Esophagus muscularis mucosa (tissue), 4 donors: ENCODE measurements at places on chromosomes 11 and 22. TPM values are rescaled to one million over a fixed set of nuclear protein-coding genes. Genes with fewer than 3 reads are reported as not detected.
A peak's percentile ranks its signal among the peaks of the same experiment; 100 is the strongest.

MS4A12 gene
- total RNA-seq: not detected

KRTAP5-1 gene
- not detected for total RNA-seq

CHRM1 gene
- not detected for total RNA-seq

SYT8 gene
- total RNA-seq: not detected

PLA2G3 gene
- not detected for total RNA-seq

CRYBB3 gene
- total RNA-seq: not detected

TMEM191C gene
- total RNA-seq: 5.1 TPM

DNA sequence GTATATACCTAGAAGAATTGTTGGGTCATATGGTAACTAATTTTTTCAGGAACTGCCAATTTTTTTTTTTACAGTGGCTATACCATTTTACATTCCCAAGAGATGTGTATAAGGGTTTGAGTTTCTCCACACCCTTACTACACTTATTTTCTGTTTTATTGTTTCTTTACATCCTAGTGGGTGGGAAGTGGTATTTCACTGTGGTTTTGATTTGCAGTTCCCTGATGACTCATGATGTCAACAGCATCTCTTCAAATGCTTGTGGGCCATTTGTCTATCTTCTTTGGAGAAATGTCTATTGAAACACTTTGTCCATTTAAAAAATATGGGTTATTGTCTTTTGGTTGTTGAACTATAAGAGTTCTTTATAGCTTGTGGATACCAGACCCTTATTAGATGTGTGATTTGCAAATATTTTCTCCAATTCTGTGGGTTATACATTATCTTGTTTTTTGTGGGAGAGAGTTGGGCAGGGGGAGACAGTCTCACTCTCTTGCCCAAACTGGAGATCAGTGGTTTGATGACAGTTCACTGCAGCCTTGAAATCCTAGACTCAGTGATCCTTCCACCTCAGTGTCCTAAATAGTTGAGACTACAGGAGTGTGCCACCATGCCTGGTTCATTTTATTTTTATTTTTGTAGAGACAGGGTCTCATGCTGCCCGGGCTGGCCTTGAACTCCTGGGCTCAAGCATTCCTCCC is 30.3 kb upstream of the PISD start:
- H3K4me3 ChIP-seq: no peak overlapping the region
- H3K27me3 ChIP-seq: no peaks in the 10 kb centered on the region
- no peak for DNase-seq
- H3K36me3 ChIP-seq: peaks cover 68% of the 10 kb centered on the region

DNA sequence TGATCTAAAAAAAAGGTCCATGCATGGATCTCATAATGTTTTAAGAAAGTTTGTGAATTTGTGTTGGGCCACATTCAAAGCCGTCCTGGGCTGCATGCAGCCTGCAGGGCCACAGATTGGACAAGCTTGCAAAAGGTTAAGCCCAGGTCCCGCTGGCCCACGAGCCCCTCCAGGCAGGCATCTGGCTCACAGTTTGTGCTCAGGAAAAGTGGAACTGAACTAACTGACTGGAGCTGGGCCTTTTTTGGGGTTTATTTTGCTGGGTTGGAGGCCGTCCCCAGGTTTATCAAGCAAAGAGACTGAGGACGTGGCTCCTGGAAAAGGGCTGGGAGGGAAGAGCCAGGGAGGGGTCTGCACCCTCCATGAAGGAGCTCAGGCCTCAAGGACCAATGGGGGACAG is 32.1 kb upstream of the BAIAP2L2 start:
- no peak overlapping the region for H3K4me3 ChIP-seq
- H3K36me3 ChIP-seq: peaks cover 17% of the 10 kb centered on the region
- no peaks in the 10 kb centered on the region for H3K27me3 ChIP-seq
- no peaks in the 10 kb centered on the region for H3K4me1 ChIP-seq
- H3K27ac ChIP-seq: no peak overlapping the region

DNA sequence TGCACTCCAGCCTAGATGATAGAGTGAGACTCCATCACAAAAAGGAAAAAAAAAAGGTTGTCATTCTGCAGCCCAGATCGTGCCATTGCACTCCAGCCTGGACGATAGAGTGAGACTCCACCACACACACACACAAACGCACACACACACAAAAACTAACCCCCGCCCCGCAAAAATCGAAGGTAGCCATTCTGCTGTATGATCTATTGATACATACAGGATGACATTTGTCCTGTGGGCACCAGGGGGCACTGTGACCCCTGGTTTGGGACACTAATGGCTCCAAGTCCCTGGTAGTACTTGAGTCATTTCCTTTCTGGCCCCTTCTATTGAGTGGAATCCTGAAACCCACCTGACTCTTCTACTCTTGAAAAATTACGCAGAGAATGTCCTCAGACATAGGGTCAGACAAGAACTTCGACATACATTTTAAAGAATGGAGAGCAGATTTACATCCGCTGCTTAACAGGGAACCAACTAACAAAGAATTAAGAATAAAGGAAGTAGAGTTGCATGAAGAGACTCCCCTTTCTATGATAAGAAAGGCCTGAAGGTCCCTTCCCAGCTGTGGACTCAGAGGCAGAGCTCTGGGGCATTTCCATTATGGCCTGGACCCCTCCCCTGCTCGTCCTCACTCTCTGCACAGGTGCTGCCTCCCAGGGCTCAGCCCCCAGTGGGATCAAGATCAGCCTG is 35.0 kb upstream of the PRAME start:
- H3K27me3 ChIP-seq: no peaks in the 10 kb centered on the region
- no peak overlapping the region for H3K4me3 ChIP-seq
- no peak for DNase-seq
- H3K27ac ChIP-seq: no peak overlapping the region
- no peaks in the 10 kb centered on the region for H3K36me3 ChIP-seq

DNA sequence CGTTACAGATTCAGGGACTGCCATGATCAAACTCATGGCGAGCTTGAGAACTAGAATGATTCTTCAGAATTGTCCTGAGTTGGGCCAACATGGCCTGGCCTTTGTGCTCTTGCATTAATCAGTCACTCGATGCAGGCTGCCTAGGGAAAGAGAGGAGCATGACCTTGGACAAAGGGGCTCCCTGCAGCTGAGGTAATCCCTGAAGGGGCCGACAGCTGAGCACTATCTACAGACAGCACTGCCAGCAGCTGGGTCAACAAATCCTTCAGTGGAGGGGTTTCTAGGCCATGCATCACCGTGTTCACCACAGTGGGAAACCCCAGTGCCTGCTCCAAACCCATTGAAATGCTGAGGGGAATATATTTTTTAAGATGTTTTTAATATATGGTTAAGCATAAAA is 159.5 kb upstream of the POU2AF2 start:
- no peaks in the 10 kb centered on the region for H3K36me3 ChIP-seq
- H3K4me3 ChIP-seq: no peak overlapping the region
- H3K27ac ChIP-seq: no peak overlapping the region
- H3K27me3 ChIP-seq: no peaks in the 10 kb centered on the region

GRCh38 chr11:35144136-35144741 is 5.3 kb downstream of the CD44 start:
- peaks cover 93% of the 10 kb centered on the region for H3K4me1 ChIP-seq
- no peaks in the 10 kb centered on the region for H3K27me3 ChIP-seq
- DNase-seq: no peak
- H3K36me3 ChIP-seq: no peaks in the 10 kb centered on the region

DNA sequence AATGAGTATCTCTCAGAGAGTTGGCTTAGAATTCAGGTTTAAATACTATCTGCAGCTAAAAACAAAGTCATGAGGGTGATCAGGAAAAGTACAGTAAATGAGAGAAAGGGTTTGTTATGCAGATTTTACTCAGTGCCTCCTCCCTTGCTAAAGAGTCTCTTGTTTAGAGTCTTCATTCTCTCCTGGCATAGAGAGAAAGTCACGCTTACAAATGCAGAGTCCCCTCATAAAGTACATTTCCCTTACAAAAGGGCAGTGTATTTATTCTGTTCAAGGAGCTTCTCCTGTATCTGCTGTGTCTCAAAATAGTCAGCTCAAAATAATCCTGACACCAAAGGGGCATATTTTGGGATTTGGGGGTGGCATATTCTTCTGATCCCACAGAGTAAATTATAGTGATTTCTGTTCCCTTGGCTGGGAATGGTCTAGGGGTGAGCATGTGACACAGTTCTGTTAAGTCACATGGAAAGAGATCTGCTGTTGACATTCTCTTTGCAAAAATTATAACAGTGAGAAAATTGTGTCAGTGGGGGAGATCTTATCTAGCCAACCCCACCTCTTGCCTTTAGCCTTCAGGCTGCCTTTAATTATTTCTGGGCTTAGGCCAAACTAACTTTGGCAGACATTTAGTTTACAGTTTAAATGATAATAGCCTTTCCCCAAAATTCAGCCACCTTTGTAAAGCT is 102.9 kb downstream of the MTNR1B start:
- H3K4me3 ChIP-seq: no peak overlapping the region
- no peaks in the 10 kb centered on the region for H3K27me3 ChIP-seq
- no peak overlapping the region for H3K27ac ChIP-seq
- no peaks in the 10 kb centered on the region for H3K4me1 ChIP-seq
- DNase-seq: no peak

DNA sequence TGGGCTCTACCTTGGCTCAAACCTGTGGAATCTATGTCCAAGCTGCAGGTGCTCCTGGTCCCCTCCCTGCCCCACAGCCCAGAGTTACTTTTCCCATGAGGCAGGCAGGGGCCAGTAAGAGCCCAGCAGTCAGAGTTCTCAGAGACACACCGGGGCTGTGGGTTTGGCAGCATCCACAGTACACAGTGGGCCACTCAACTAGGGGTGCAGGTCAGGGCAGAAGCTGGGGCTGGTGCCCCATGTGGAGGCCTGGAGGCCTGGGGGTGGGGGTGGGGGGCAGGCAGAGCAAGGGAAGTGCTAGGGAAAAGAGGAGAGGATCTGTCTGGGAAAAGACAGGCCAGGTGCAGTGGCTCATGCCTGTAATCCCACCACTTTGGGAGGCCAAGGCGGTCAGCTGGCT is 2.5 kb downstream of the UPK2 start:
- no peaks in the 10 kb centered on the region for H3K27me3 ChIP-seq
- DNase-seq: no peak
- H3K4me1 ChIP-seq: peaks cover 8% of the 10 kb centered on the region
- no peak overlapping the region for H3K4me3 ChIP-seq
- no peaks in the 10 kb centered on the region for H3K36me3 ChIP-seq

DNA sequence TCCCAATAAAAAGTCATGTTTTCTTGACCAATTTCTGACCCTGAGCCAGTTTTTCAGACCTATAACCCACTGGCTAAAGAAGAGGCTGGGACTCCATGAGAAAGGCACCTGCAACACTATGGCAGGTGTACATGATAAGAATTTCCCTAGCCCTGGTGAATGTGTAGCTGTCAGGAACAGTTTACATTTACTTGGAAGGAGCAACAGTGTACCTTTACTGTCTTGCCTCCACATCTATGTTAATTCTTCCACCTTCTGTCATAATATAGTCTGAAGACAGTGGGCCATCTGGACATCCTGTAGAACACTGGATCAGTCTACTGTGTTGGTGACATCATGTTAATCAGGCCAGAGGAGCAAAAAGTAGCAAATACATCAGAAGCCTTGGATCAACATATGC is 72.1 kb upstream of the CD82 start:
- no peaks in the 10 kb centered on the region for H3K4me1 ChIP-seq
- H3K36me3 ChIP-seq: no peaks in the 10 kb centered on the region
- H3K27ac ChIP-seq: no peak overlapping the region
- H3K4me3 ChIP-seq: no peak overlapping the region
- no peak for DNase-seq

GRCh38 chr11:18523084-18523483 is 3.7 kb downstream of the TSG101 start:
- H3K27me3 ChIP-seq: no peaks in the 10 kb centered on the region
- H3K27ac ChIP-seq: no peak overlapping the region
- H3K4me3 ChIP-seq: no peak overlapping the region
- no peak for DNase-seq

DNA sequence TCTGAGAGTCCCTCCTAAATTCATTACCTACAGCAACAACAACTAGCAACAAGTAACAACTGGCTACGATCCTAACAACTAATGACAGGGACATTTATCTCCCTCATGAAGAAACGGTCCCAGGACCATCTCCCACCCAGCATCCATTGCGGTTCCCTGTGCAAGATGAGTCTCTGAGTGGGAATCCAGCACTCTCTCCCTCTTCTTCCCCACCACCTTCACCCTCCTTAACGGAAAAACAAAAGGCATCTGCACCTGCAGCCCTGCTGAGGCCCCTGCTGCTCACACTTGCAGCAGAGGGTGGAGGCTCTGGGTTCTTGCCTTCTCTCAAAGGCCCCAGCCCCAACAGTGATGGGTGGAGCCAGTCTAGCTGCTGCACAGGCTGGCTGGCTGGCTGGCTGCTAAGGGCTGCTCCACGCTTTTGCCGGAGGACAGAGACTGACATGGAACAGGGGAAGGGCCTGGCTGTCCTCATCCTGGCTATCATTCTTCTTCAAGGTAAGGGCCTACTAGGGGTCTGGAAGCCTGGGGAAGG is at the start of gene CD3G:
Gene CD3G (plus strand): TSS at position 364 of the 535 bp plus-strand sequence. CDS start 80 bp downstream, at position 444.
- DNase-seq: peak; percentile 89
- H3K27me3 ChIP-seq: peaks cover 45% of the 10 kb centered on the region
- H3K4me3 ChIP-seq: no peak within 1 kb of the TSS
- no peaks in the 10 kb centered on the region for H3K4me1 ChIP-seq
- H3K27ac ChIP-seq: no peak within 1 kb of the TSS

GRCh38 chr11:8019314-8020243 is 32.4 kb downstream of the EIF3F start:
- peak overlapping the region; percentile 86 for H3K27ac ChIP-seq
- peaks cover 14% of the 10 kb centered on the region for H3K4me1 ChIP-seq
- no peaks in the 10 kb centered on the region for H3K27me3 ChIP-seq
- H3K4me3 ChIP-seq: peak overlapping the region; percentile 70
- H3K36me3 ChIP-seq: no peaks in the 10 kb centered on the region

DNA sequence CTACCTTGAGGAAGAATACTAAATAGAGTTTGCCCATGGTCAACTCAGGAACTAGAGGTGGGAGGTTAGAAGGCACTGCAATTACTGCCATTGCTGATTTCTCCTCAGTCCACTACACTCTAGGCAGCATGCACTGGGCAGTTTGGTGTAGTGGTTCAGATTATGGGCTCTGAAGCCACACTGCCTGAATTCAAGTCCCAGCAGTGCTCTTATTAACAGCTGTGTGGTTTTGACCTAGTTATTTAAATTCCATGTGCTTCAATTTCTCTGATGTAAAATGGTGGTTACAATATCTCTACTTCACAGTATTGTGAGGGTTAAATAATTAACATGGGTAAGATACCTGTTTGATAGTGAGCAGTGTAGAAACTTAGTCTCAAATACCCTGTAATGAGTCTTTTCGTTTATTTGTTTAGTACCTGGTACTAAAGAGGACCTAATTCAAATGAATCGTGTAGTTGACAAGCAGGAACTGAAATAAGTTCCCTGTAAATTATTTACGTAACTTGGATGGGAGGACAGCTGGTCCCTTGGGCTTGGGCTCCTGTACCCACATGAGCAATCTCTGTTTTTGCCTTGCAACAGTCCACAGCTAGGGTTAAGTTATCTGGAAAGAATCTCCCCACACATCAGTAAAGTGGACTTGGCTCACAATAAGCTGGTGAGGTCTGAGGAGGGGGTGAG is 17.8 kb downstream of the PRR5L start:
- no peak overlapping the region for H3K4me3 ChIP-seq
- H3K36me3 ChIP-seq: no peaks in the 10 kb centered on the region
- H3K4me1 ChIP-seq: no peaks in the 10 kb centered on the region
- H3K27ac ChIP-seq: no peak overlapping the region
- DNase-seq: no peak
- H3K27me3 ChIP-seq: no peaks in the 10 kb centered on the region
